ENCODE measurements at places on chromosomes 4 and X.

DNA sequence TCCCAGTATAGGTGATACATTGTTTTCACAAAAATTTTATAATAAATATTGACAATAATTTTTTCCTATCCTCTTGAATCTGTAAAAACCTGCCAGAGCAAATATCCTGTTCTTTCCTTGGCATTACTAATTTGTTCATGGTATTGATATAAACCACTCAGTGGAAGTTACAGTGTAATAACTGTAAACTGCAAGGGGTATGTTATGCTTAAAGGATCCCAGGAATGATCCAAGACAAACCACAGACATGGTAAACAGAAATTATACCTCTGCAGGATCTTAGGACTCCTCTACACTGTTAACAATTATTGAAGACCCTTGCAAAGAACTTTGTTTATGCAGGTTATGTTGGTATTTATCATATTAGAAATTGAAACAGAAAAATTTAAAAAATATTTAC is 17.7 kb upstream of the MAD2L1 start:
- DNase-seq, result no peak

GRCh38 chr4:3299976-3300671 is 7.3 kb downstream of the RGS12 start:
- DNase-seq, result no peak

DNA sequence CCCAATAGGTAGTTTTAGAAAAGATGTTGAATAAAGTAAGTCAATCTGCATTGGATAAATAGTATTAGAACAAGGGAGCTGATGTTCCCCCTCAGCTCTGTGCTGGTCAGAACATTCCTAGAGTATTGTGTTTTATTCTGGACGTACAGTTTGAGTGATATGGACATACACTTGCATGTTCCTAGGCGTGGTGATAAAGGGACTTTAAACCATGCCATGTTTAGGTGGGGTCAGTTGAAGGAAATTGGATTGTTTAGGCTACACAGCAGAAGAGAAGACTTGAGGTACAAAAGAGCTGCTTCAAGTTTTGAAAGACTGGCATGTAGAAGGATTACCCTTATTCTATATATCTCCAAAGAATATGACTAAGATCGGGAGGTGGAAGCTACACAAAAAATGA is 21.6 kb downstream of the GK start:
- no peak for DNase-seq

GRCh38 chr4:156969911-156970310 is 1.7 kb downstream of the PDGFC start:
- DNase-seq, result peak; percentile 8

- peak; percentile 69 for DNase-seq
Measured at GRCh38 chr4:153643406-153644383, 40.4 kb upstream of the TLR2 start.

GRCh38 chr4:5387457-5387856 is 320.9 kb downstream of the EVC2 start:
- DNase-seq, result no peak

DNA sequence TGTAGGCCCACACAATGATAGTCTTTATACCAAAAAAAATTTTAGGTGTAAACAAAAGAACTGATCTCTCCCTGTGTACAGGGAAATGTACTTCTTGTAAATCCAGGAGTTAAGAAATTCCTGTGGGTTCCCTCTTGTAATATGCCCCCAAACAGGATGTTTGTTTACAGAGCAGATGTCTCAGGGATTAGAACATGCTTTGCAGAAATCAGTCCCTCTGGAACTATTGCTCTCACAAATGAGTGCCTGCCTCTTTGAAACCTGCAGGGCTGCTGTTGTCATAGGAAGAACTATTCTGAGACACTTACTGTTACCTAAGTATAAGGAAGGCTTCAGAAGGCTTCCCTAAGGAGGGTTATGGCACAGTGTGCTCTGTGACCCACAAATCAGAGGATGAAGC is 35.6 kb downstream of the PAK3 start:
- DNase-seq, result no peak

DNA sequence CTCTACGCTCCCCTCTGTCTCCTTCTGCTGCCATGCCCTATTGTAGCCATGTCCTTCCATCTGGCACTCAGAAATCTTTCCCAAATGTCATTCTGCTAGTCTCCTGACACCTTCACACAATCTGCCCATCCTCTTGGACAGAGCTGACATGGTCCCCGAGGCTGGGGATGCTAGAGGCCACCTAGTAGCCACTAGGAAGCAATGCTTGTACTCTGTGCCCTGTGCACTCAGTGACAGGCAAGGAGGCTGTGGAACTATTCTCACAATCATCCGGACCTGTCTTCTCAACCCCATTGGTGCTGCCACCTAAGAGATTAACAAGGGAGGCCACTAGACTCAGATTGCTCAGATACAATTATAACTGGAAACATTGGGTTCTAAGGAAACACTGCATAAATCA is 112.6 kb upstream of the TMEM164 start:
- DNase-seq, result no peak

- DNase-seq, result peak; percentile 1
Measured at GRCh38 chr4:139454111-139455045, at the start of gene RAB33B. RAB33B (plus strand) TSS chr4:139454121; CDS start chr4:139454196, 75 bp downstream.

- no peak for DNase-seq
Measured at GRCh38 chr4:139532947-139533346, 23.1 kb downstream of the SETD7 start.

DNA sequence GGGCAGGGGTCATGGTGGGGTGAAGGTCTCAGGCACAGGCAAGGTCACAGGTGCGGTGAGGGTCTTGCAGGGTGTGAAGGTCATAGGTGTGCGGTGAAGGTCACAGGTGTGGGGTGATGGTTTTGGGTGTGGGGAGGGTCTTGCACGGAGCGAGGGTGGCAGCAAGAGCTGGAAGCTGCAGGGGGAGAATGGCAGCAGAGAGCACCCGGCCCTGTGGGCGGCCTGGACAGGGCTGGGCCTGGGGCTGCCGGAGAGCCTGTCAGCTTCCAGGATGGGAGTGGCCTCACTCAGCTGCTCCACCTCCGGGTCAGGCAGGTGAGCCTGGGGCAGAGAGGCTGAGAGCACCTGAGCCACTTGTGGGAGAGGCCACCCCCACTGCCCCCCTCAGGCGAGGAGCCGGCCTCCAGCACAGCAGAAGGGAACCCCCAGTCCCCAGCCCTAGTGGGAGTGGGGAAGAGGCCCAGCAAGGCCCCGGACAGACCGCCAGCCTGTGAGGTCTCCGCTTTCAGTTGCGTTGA is 1.5 kb downstream of the MSANTD1 start:
- no peak for DNase-seq

- no peak for DNase-seq
Measured at GRCh38 chrX:106932492-106932923, 12.3 kb downstream of the CLDN2 start.
